Umbilical cord (tissue), 2 donors: ENCODE measurements at places on chromosomes 5 and 9.
A peak's percentile ranks its signal among the peaks of the same experiment; 100 is the strongest.

- DNase-seq, result peak; percentile 47
These were observed 478 bp downstream of the RAB14 start for GRCh38 chr9:121201045-121201737.

DNA sequence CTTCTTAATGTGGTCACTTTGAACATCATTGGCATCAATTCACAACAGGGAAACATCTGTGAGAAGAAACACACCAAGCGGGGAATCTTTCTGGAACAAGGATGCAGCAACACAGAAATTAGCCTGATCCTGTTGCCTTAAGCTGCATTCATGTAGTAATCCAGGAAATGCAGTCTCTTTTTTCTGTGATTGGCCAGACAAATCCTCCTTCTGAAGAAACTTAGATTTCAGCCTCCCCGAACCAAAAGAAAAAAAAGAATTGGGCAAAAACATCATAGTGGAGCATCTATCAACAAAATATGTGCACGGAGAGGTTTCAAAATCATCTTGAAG, 7.2 kb upstream of the XPA start:
- DNase-seq, result peak; percentile 63

DNA sequence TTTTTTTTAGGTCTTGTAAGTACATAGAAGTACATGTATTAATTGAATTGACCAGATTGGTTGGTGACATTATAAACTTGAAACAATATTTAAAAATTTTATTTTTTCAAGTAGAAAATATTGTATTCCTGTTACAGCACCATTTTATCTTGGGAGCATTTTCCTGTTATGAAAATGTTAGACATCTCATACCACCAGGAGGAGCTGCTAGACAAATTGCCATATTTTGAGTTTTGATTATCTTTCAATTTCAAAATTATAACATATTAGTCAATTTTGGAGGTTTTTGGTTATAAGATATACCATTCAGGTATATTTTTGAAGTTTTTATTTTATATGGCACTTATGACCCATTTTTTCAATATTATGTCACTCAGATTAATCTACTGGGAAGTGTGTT, 84.4 kb downstream of the CNTLN start:
- no peak for DNase-seq

- DNase-seq, result no peak
These were observed 106.9 kb upstream of the PTCH1 start for GRCh38 chr9:95623640-95624039.

DNA sequence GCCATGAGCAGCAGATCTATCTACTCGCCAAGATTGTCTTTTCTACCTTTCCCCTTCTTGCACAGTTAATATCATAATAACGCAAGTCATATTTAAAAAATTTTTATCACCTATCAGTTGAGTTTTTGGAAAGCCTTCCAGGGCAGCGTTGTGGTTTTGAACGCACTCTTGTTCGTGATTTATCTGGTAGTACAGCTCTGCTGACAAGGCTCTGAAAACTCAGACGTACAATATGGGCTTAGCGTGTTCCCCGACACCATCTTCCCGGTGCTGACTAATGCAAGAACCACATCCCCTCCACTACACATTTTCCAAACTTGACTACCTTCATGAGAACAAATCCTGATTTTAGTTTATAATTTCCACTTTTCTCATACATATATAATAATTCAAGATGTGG, 1.6 kb upstream of the NFIL3 start:
- DNase-seq, result no peak

DNA sequence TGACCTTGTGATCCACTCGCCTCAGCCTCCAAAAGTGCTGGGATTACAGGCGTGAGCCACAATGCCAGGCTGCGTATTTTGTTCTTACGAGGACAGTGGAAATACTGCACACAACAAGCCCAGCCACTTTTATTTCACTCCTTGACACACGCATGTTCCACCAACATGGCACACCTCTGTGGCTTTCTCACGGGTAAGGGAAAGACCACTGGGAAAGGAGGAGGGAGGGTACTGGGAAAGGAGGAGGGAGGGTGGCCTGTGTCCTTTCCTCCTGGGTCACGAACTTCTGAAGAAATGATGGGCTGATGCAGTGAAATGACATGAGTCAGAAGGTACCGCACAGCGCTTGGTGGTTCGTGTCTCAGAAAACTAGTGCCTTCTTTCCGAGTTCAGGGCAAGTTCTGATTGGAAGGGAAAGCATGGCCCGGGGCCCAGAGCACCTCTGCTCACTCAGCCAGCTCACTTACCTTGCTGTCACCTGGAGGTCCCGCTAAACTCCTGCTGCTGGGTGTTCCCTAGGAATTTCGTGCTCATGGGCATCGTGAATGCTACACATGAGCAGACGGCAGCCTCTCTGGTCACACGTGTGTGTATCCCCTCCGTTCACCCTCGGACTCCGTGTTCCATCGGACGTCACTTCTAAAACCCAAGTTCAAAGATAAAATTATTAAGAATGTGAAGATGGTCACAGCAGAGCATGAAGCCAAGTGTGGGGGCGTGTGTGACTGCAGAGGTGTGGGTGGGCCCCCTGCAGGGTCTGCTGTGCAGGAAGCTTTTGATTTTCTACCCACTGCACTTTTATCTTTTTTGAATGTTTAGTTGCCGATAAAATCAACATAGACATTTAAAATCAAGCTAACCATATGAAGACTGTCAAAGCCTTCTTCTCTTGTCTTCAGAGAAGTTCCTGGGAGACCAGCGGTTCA, 42.9 kb downstream of the LAMC3 start:
- DNase-seq, result no peak

GRCh38 chr9:129414377-129414992, 206.4 kb downstream of the C9orf50 start:
- peak; percentile 69 for DNase-seq

GRCh38 chr9:103397868-103398600, 402.9 kb downstream of the CYLC2 start:
- no peak for DNase-seq

DNA sequence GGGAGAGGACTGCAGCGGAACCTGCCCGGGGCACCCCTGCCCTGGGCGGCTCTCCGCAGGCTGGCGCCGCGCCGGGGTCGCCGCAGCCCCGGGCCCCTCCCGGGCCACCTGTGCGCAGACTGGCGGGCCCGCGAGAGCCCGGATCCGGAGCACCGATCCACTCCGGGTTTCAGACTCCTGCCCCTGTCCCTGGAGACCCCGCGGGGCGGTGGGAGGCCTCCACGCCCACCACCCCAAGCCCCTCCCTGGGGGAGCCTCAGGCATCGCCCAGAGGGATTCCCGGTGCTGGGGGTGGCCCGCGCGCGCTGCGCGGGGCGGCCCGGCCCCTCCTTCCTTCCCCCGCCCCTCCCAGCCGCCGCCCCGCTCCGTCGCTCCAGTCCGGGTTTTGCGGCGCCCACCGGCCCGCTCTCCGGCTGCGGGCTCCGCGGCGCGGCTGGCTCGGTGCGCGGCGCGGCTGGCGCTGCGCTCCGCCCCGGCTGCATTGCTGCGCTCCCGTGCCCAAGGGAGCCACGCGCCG, at the start of gene UNC5A:
Gene UNC5A, plus strand, starts transcription at position 479 of the 517 bp plus-strand sequence. CDS start 192 bp downstream, outside the sequence.
- DNase-seq, result no peak

DNA sequence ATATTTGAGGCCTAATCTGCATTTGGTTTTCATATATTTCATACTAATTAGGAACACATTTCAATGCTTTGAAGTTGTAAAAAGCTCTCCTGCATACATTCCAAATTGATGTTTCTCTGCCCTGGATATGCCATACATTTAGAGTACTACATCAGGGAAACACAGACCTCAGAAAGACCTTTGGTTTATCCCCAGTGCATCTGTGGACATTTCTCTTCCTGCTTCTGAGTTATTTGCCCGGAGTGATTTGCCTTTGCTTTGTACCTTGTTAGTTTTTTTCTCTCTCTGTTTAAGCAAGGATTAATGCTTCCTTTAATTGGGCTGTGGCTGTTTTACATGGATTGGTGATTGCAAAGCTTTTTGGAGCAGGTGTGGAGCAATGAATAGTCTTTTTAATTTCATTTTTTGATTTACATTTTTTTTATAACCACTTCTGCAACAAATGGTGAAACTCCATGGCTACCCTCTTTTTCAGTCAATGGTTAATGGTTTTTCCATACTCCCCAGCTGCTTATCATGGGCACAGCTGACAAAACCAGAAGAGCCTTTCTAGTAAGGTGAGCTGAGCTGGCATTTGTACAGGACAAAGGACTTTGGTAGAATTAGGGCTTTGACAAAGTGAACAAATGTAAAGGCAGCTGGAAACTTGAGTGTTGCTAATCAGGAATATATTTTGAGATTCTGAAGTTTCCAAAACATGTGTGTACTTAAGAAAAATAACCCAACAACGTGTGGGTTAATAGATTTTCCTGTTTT, 54.2 kb downstream of the ZSWIM6 start:
- DNase-seq, result no peak

- DNase-seq, result peak; percentile 63
These were observed 246.5 kb downstream of the PTPRD start for GRCh38 chr9:10366171-10366779.

GRCh38 chr5:176548967-176549444, at the start of gene CDHR2:
CDHR2 (plus strand) TSS chr5:176549342; CDS start chr5:176565353, 16,011 bp downstream.
- DNase-seq, result no peak

DNA sequence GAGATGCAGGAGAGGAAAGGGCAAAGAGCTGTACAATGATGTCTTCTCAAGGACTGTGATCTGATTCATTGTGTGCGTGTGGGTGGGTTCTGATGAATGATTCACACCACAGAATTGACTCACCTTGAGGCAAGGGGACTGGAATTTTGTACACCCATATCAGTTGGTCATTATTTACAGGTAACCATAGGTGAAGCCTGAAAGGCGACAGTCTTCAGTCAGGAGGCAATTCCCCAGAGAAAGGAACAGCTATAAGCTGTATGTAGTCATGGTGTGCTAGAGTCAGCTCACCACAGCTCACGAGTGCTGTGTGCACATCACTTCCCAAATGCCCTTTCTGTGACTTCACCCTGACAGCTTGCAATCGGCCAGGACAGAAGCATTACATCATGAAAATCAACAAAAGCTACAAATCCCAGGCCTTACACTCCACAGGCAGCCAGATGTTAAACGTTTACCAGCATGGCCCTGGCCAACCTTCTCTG, 87.6 kb upstream of the RPS23 start:
- no peak for DNase-seq

DNA sequence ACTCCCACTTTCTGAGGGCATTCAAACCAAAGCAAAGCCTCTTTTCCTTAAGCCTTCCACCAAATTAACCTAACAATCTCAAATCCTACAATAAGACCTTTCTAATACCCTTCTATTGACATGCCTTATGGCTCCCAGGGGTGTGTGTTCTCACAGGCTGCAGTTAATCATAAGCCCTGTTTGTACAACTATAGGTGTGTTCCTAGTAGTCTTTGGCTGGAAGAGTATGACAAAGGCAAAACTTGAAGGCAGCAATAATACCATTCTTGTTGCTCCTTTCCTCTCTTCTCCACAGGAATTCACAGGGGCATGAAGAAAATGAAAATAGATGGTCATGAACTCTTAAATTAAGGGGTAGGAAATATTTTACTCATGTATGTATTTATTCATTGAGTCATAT, 10.9 kb upstream of the FBXO38 start:
- DNase-seq, result no peak

DNA sequence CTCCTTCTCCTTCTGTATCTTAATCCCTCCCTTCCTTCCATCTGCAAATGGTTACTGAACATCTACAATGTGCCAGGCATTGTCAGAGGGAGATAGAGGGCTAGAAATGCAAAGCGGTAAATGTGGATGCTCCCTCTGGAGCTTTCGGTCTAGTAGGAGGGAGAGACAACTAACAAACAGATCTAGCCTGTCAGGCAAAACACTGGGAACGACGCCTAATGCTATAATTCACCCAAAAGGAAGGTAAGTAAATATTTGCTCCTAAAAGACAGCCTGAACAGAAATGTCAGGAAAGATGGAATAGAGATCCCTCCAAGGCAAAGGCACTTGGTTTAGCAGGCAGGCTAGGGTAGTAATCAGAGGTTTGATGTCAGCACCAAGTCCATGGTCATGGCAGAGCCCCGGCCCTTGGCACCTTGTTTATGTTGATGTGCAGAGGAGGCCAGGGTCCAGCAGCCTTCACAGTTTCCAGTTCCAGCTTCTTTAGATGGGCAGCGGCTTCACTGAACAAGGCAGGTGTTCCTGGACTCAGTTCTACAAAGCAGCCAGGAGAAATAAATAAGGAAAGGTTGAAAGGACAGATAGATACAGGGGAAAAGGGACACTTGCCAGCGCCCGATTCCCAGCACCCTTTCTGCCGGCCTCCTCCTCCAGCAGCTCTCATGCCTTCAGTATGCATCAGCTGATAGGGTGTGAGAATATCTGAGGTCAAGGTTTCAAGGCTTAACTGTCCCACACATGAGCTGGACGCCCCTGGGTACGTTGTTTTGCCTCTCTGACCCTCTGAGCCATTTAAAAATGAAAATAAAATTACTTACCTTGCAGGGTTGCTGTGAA, 46.5 kb upstream of the FRRS1L start:
- no peak for DNase-seq

DNA sequence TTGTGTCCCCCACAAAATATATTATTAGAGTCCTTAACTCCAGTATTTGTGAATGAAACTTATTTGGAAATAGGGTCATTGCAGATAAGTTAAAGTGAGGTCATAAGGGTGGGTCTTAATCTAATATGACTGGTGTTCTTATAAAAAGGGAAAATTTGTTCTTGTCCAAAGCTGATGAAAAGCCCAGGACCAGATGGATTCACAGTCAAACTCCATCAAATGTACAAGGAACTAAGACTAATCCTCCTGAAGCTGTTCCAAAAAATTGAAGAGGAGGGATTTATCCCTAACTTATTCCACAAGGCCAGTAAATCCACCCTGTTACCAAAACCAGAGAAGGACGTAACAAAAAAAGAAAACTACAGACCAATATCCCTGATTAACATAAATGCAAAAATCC, 56.4 kb upstream of the SLIT3 start:
- peak; percentile 91 for DNase-seq

DNA sequence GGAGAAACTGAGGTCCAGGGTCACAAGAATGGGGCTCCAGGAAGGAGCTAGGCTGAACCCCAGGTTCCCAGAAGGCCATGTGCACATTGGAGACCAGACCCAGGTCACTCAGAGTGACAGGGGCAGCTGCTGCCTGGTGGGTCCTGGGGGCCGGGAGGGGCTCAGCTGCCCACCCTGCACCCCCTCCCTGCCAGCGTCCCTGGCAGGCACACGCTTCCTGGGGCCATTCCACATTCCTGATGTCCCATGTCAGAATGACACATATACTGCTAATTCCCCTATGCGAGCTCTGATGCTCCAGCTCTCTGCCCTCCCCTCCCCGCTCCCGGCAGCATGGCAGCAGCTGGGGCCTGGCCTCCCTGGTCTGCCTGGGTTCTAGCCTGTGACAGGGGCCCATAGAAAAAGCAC, 14.0 kb downstream of the FGFR4 start:
- DNase-seq, result no peak

- DNase-seq, result peak; percentile 82
These were observed 165.6 kb downstream of the YTHDC2 start for GRCh38 chr5:113678924-113679575.

GRCh38 chr5:143168921-143169810, 234.3 kb downstream of the NR3C1 start:
- DNase-seq, result no peak

DNA sequence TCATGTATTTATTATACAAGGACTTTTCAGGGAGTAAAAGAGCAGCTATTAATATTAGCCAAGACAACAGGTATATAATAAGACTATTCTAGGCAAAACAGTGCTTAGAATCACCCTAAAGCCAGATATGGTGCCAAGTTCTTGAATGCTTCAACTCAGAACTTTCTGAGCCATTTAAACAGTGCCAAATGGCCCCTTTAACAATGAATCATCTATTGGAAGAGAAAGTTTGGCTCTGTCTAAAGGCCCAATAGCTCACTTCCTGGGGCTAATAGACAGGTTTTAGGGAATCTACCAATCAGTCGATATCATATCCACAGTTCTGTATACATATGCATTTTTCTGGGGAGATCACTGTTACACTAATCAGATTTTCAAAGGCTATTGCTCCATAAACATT, 42.9 kb downstream of the ZNF474 start:
- no peak for DNase-seq

- DNase-seq, result peak; percentile 58
These were observed 48.0 kb upstream of the CEP78 start for GRCh38 chr9:78187763-78188484.
